ENCODE measurements at places on chromosomes 11 and 22.

DNA sequence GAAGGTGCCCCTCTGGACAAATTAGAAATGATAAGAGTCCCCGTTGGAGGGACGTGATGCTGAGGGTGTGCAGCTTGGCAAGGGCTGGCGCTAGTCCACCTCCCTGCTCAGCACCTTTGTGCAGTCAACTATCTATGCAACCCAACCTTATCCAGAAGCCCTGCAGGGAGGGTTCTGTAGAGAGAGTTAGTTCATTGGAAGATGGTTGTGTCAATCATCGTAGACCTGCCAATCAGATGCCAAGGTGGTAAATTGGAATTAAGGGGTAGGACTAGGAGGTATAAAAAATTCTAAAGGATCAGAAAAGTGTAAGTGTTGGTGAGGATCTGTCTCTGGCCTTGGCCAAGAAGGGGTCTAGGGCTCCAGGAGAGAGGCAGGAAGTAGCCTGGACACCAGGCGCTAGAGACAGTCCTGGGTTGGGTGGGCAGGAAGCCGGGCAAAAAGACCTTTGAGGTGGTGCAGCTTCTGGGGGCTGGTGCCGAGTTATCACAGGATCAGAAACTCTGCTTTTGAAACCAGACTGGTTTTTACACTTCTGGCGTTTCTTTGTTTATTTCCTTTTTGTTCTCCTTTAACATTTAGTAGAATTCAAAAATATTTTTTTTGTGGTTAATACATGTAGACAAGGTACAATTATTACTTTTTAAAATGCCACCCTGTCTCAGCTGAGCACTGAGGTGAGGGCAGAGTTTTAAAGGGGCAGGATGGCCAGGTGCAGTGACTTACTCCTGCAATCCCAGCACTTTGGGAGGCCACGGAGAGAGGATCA lies 1.6 kb downstream of the C1QTNF6 start:
- DNase-seq = peak; percentile 71

GRCh38 chr11:108324587-108324986 lies 101.7 kb downstream of the ATM start:
- DNase-seq = no peak

GRCh38 chr11:115759622-115760460 lies 255.6 kb upstream of the CADM1 start:
- DNase-seq = no peak

DNA sequence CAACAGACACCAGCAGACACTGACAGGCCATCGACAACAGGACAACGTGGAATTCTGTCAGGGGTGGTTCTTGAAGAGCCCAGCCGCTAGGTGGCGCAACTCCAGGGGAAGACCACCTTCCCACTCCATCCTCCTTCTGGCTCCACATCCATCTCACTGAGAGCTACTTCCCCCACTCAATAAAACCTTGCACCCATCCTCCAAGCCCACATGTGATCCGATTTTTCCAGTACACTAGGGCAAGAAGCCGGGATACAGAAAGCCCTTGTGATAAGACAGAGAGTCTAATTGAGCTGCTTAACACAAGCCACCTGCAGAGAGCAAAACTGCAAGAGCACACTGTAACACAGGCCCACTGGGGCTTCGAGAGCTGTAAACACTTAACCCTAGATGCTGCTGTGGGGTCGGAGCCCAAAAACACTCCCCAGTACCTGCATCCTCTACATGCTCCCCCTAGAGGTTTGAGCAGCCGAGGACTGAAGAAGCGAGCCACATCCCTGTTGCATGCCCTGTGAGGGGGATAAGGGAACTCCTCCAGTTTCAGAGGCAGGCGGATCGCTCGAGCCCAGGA lies 11.5 kb upstream of the RAB39A start:
- no peak for DNase-seq

- DNase-seq = no peak
Measured at GRCh38 chr22:49380095-49380827, 447.4 kb downstream of the BRD1 start.

- DNase-seq = no peak
Measured at GRCh38 chr11:100575860-100576717, 111.0 kb upstream of the ARHGAP42 start.

DNA sequence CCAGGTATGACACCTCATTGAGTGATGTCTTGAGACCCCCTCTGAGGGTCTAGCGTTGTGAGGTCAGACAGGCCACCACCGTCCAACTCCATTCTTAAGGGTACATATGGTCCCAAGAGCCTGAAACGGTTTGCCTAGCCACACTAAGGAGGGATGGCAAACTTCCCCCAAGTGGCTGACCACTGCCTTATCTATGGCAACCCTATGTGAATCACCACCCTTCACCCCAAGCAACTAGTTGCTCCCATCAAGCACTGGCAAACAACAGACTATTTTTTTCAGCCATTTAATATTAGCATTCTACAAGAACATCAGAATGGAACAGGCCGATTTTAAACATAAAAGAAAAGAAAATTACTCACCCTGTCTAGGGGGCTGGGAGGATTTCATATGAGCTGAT lies 22.8 kb downstream of the THOC5 start:
- DNase-seq = no peak

- DNase-seq = no peak
Measured at GRCh38 chr11:26916805-26917204, 77.1 kb upstream of the FIBIN start.

- DNase-seq = no peak
Measured at GRCh38 chr22:47564158-47564450, 801.7 kb downstream of the TBC1D22A start.

DNA sequence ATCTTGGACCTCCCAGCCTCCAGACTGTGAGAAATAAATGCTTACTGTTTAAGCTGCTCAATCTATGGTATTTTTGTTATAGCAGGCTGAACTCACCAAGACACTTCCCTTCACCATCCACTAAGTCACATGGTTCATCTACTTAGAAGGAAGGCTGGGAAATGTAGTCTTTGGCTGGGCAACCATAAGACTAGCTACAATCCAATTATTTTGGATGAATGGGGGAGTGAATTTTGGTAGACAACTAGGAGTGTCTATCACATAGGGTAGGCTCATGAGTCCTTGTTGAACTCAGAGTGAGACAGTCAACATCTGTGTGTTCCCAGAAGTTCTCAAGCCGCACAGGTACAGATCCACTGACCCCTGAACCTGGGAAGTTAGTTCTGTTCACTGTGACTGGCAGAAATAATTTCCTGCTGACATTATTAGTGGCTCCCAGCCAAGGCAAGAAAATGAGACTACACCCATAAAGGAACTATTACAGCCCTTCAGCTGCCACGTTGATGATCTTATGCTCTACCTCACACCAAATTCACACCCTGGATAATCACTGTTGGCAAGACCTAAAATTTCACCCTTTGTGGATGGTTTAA lies 3.1 kb upstream of the SLC35C1 start:
- DNase-seq = no peak

- DNase-seq = no peak
Measured at GRCh38 chr11:45057938-45058646, 88.3 kb upstream of the PRDM11 start.
